ENCODE measurements at places on chromosomes 2 and 18.

- no peak for DNase-seq
These were observed 35.6 kb downstream of the AP1S3 start for GRCh38 chr2:223801736-223802135.

DNA sequence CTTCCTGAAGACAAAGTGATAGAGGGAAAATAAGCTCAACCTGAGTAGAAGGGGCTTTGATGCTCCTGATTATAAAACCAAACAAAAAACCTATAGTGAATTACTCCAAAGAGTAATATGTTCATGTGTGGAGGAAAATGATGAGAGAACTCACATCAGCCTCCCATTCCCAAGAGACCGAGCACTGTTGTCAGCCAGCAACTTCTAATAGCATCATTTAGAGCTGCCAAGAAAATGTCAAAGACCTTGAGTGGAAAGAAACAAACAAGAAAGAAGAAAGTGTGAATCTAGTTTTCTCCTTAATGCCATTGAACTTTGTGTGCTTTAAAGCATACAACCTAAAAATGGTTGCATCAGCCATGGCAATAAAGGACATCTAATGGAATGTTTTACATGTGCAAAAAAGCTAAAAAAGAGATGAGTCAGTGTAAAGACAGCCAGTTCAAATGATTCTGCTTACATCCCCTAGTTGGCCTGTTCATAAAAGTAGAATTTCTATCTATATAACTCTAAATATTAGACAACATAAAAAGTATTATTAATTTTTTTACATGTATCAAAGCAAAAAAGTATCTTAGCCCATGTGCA is 1066.2 kb downstream of the TDRD15 start:
- no peak for DNase-seq

- DNase-seq, result no peak
These were observed 94.6 kb upstream of the ANKRD30BL start for GRCh38 chr2:132256251-132256902.

- no peak for DNase-seq
These were observed 572.7 kb downstream of the EPHA4 start for GRCh38 chr2:220999356-220999755.

DNA sequence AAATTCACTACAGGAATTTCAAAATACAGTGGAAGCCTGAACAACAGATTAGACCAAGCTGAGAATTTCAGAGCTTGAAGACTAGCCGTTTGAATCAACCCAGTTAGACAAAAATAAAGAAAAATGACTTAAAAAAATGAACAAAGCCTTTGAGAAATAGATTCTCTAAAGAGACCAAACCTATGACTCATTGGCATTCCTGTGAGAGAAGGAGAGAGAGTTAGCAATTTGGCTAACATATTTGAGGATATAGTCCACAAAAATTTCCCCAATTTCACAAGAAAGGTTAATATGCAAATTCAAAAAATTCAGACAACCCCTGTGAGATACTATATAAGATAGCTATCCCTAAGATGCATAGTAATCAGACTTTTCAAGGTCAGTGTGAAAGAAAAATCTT is 78.0 kb downstream of the MYO3B start:
- DNase-seq, result no peak

DNA sequence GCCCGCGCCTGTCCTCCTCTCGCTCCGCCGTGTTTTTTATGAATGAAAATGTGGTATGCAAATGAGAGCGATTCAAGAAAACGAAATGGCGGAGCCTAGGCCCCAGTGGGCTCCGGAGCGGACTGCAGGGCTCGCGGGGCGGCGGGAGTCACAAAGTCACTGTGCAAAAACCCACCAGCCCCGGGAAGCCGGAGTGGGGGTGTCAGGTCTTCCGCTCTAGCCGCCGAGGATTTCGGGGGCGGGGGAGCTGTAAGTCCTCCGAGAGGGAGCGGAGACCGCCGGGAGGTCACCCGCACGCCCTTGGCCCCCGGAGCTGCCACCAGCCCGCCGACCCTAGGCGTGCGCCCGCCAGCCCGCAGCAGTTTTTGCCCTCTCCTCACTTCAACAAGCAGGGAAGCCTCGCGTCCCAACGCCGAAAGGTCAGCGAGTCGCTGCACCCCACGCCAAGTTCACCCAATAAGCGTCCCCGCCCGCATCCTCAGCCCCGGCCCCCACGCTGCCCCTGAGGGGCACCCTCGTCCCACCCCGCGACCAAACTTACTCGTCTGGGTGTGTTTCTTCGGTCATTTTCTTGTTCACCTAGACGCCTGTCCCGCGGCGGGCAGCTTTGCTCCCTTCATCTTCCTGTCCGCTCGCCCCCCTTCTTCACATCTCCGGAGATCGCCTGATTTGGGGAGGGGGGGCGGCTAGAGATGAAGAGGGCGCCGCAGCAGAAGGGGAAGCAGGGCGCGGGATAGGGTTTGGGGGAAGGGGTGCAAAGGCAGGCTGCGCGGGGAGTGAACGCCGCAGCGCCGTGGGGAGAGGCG is 775 bp downstream of the SPRED2 start:
- peak; percentile 46 for DNase-seq

GRCh38 chr18:74303936-74304335 is 11.7 kb upstream of the C18orf63 start:
- DNase-seq, result no peak

DNA sequence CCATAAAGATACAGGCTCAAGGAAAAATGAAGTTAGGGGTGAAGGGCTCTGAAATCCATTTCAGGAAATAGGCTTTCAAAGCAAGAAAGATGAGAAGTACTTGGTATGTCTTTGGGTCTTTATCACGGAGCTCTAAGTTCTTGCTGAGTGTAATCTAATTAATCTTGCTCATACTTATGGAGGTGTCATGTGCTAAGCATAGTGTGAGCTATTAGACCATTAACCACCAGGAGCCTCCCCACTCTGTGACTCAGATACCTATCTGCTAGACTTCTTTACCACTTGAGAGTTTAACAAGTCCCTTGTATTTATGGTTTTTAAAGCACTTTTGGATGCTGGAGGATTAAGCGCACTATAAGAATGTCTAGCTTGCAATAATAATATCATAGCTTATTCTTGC is 678.7 kb downstream of the EPHA4 start:
- DNase-seq, result no peak

DNA sequence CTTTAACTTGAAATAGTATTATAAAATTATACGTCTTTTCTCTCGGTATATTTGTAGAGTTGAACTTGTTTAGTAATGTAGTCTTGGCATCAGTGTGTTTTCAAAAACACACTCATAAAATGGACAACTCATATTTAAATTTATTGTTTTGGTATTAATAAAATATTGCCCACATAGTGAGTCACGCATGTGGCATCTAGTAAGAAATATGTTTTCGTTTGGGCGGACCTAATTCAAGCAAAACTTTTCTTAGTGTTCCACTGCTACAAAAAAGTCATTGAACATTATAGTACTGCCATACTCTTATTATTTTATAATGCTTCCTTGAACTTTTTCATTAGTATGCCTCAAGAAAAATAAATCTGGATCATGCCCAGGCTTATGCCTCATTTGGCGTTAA is 31.1 kb upstream of the FAM237A start:
- no peak for DNase-seq

DNA sequence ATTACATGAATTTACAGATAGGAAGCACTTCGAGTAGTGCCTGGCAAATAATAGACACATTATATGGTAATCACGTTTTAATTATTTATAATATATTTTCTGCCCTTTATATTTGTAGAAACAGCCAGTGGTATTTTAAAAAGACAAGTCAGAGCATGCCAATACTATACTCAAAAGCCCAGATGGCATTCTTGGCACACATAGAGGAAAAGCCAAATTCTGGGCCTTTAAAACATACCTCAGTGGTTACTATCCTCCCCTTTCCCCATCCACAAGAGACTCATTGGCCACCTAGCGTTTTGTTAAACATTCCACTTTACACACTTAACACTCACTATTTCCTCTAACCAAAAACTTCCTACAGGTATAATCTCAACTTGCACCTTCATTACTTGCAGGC is 63.3 kb upstream of the ZNF804A start:
- DNase-seq, result no peak

DNA sequence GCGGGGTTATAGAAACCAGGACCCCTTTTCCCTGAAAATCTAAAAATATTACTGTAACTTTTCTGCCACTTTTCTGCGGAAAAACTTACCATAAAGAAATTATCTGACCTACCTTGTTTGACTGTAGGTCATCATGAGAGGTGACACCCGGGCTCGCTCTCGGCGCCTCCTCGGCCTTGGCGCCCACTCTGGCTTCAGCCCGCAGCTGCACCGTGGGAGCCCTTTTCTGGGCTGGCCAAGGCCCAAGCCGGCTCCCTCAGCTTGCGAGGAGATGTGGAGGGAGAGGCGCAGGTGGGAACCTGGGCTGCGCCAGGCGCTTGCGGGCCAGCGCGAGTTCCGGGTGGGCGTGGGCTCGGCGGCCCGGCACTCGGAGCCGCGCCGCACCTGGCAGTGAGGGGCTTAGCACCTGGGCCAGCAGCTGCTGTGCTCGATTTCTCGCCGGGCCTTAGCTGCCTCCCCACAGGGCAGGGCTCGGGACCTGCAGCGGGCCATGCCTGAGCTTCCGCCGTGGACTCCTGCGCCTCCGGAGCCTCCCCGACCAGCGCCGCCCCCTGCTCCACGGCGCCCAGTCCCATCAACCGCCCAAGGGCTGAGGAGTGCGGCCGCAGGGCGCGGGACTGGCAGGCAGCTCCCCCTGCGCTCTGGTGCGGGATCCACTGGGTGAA is 107.7 kb upstream of the DNAJC10 start:
- DNase-seq, result no peak

DNA sequence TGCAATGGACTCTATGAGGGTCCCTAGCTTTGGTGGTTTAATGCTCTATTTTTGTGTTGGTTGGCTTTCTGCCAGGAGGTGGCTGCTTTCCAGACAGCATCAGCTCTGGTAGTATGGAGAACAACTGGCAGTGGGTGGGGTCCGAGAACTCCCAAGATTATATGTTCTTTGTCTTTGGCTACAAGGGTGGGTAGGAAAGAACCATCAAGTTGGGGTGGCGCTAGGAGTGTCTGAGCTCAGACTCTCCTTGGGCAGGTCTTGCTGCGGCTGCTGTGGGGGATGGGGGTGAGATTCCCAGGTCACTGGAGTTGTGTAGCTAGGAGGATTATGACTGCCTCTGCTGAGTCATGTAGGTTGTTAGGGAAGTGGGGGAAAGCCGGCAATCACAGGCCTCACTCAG is 976.1 kb upstream of the GYPC start:
- DNase-seq, result no peak

DNA sequence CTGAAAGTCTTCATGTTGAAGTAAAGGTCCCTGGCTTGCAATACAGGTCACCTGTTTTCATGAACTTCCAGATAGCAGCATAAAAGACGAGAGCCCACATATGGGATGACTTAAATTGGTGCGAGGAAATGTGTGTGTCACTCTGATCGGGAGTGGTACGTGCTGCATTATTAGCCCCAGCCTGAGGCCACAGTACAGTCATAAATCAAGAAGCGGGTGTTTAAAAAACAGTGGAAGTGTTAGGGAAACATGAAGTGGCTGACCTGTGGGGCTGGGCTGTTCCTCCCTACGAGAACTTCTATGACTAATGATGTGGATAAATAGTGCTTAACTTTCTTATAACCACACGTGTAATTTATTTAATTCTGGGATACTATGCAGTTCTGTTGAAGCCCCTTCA is 24.4 kb downstream of the RDH14 start:
- DNase-seq, result no peak

DNA sequence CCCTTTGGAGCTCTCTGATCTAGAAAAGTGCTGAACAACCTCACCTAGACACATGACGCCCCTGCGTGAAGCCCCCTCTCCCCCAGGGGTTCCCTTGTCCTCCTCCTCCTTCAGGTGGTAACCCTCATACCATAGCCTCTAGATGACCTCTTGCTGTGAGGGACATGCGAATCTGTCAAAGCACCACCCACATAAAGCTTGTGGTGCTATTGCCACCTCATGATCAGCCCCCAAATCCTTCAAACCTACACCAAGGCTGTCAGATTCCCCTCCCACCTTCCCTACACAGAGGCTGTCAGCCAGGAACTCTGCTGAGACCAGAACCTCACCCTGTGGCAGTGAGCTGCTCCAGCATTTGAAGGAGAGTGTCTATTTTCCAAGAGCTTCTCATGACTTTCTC is 43.1 kb upstream of the TEX51 start:
- no peak for DNase-seq

DNA sequence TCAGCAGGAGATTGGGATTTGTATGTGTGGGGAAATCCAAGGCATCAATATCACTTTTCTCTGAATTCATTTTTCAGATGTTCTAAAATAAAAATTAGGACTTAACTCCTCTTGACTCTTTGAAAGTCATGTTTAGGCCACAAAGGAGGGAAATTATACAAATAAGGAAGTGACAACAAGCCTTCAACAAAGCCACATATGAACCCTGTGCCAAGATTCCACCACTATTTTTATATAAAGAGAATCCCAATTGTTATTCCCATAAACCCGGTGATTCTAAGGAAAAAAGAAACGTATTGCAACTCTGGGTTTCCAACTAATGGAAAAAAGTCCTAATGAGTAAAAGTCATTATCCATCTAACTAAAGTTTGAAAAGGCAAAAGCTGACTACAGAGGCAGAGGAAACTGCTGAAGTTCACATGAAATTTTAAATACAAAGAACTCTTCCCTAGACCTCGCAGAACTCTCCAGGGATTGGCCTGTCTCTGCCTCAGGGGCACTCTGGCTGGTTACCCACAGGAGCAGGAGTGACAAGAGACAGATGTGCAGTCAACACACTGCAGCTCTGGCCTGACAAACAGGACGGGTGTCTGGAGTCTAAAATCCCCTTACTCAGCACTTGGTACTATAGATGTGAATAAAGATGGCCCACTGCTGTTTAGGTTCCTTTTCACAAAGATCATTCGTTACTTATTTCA is 11.5 kb downstream of the NPC1 start:
- DNase-seq, result no peak

GRCh38 chr2:64609942-64610281 is 43.8 kb downstream of the SERTAD2 start:
- DNase-seq, result no peak

GRCh38 chr2:33488178-33488690 is 11.8 kb downstream of the RASGRP3 start:
- DNase-seq, result no peak

- DNase-seq, result no peak
These were observed 16.6 kb upstream of the TTL start for GRCh38 chr2:112465382-112465781.

DNA sequence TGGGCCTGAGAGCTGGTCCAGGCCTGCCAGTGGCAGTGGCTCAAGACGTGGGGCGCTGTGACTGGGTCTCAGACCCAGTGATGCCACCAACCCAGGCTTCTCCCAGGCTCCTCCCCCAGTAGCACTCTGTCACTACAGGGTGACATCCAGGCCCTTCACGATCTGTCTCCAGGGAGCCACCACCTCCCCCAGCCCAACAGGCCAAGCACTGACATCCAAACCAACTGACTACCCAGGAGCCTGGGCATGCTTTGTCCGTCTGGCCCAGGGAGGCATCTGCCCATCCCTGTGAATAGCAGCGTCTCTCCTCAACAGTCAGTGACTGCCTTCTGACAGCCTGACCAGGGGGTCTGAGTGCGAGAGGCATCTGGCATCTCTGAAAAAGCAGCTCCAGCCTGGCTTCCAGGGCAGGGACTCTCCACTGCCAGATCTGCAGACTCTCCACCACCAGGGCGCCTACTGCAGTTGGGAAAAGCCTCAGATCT is 13.0 kb downstream of the TEX44 start:
- no peak for DNase-seq
